A549 treated with AZD2906 at 1 μM for 4 hours (cell line): ENCODE measurements at places on chromosomes 16 and 17. TPM values are rescaled to one million over a fixed set of nuclear protein-coding genes. Genes with fewer than 3 reads are reported as not detected.

SLC16A13 gene
- total RNA-seq = 7.0 to 9.5 TPM (median 8.4 TPM) in 5 replicates

ARHGDIG gene
- total RNA-seq = 2.0 to 3.1 TPM (median 2.7 TPM) in 5 replicates

RANBP10 gene
- total RNA-seq = 8.0 to 9.5 TPM (median 8.4 TPM) in 5 replicates

ADAD2 gene
- 0.05 TPM in 1 of 5 replicates, not detected in the others for total RNA-seq

SUZ12 gene
- total RNA-seq = 21.5 to 28.1 TPM (median 24.1 TPM) in 5 replicates

CTRB1 gene
- total RNA-seq = not detected in 5 replicates

NME1 gene
- total RNA-seq = 617 to 768 TPM (median 706 TPM) in 5 replicates

DHRS7C gene
- total RNA-seq = not detected in 5 replicates

PPY gene
- 0.34 to 0.43 TPM in 2 of 5 replicates, not detected in the others for total RNA-seq

NUDT7 gene
- total RNA-seq = 5.0 to 6.2 TPM (median 5.7 TPM) in 5 replicates

PIPOX gene
- 0.07 to 0.33 TPM (median 0.11 TPM) in 4 of 5 replicates, not detected in the other for total RNA-seq

KRTAP2-2 gene
- not detected in 5 replicates for total RNA-seq

MT2A gene
- total RNA-seq = 2,240 to 3,417 TPM (median 2,786 TPM) in 5 replicates

TNFRSF17 gene
- not detected in 5 replicates for total RNA-seq

CDH1 gene
- 3.8 to 4.6 TPM (median 4.2 TPM) in 5 replicates for total RNA-seq

SLFN14 gene
- not detected in 5 replicates for total RNA-seq

SHISA6 gene
- total RNA-seq = not detected in 5 replicates

WFIKKN1 gene
- 0.04 to 0.17 TPM (median 0.12 TPM) in 5 replicates for total RNA-seq

CDH5 gene
- 0.15 to 0.23 TPM (median 0.17 TPM) in 5 replicates for total RNA-seq

NHERF2 gene
- 45.2 to 69.1 TPM (median 66.9 TPM) in 5 replicates for total RNA-seq

CCL17 gene
- not detected in 5 replicates for total RNA-seq

ZNF287 gene
- 10.9 to 17.4 TPM (median 13.5 TPM) in 5 replicates for total RNA-seq

KCNH6 gene
- total RNA-seq = not detected in 5 replicates

FZD2 gene
- total RNA-seq = 23.6 to 37.5 TPM (median 34.8 TPM) in 5 replicates

TPSAB1 gene
- total RNA-seq = 0.06 to 0.10 TPM in 2 of 5 replicates, not detected in the others

KRTAP4-3 gene
- total RNA-seq = not detected in 5 replicates

SCIMP gene
- not detected in 5 replicates for total RNA-seq

ATAD5 gene
- 3.1 to 5.1 TPM (median 3.9 TPM) in 5 replicates for total RNA-seq

ABI3 gene
- not detected in 5 replicates for total RNA-seq

SNAI3 gene
- 0.13 to 0.24 TPM (median 0.16 TPM) in 5 replicates for total RNA-seq

YBX2 gene
- total RNA-seq = 0.37 to 0.68 TPM (median 0.53 TPM) in 5 replicates

ALOXE3 gene
- total RNA-seq = 5.9 to 10.2 TPM (median 7.3 TPM) in 5 replicates

C16orf89 gene
- 0.18 TPM in 1 of 5 replicates, not detected in the others for total RNA-seq

NDUFAB1 gene
- 154 to 196 TPM (median 176 TPM) in 5 replicates for total RNA-seq

C16orf95 gene
- 3.9 to 7.7 TPM (median 7.3 TPM) in 5 replicates for total RNA-seq

GRB7 gene
- 2.6 to 6.6 TPM (median 4.6 TPM) in 5 replicates for total RNA-seq

C16orf46 gene
- total RNA-seq = 0.37 to 1.2 TPM (median 0.80 TPM) in 5 replicates

KRTAP1-5 gene
- total RNA-seq = not detected in 5 replicates

TMC7 gene
- 5.3 to 6.6 TPM (median 5.6 TPM) in 5 replicates for total RNA-seq

DPEP2 gene
- 0.05 TPM in 1 of 5 replicates, not detected in the others for total RNA-seq

CDRT4 gene
- 0.22 to 1.0 TPM (median 0.29 TPM) in 5 replicates for total RNA-seq

VTN gene
- total RNA-seq = 16.3 to 24.7 TPM (median 20.7 TPM) in 5 replicates
